ENCODE measurements at places on chromosomes 3 and 15.

DNA sequence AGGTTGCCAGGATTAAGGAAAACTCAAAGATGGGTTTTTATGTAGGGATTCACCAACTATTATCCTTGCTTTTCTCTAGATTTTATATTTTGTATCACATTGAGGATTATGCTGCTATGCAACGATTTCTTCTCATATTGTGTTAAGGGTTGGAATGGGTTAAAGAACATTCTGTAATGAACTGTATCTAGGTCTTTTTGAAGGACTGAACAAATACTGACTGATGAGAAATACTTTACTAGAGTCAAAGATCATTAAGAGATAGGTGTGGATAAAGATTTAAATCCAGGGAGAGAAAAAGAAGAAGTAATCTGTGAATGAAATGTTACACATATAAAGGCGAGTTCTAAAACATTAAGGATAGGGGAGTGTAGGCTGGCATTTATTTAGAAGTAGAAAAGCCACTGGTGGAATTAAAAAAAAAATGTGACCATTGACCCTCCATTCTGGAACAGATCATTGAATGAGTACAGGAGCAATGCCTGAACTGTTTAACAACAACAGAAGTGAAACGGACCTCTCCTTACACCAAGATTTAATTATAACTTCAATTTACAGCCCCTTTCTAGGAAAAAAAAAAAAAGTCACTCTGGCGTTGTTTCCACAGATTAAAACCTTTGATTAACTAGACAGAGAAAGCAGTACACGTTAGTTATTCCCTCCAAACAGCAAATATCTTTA lies 39.2 kb downstream of the PROS1 start:
- no peak for DNase-seq

DNA sequence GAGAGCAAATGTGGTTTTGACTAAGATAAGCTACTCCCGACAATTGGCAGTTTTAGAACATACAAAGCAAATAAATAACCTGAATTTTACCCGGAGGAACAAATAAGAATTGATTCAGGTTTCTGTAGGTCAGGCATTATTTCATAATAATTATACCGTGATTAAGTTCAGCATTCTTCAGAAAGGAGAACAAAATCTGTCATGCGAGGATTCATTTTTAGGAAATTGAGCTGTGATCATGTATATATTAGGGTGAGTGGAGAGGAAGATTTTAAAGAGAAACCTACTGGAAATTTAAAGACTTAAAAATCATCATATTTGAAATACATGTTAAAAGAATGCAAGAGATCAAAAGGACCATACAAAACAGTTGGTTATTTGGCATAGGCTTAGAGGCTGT lies 20.5 kb downstream of the ZNF609 start:
- no peak for DNase-seq

- no peak for DNase-seq
Observed at GRCh38 chr3:144165482-144165881, 193.9 kb downstream of the DIPK2A start.

GRCh38 chr3:106130384-106131198 lies 261.8 kb upstream of the CBLB start:
- DNase-seq: no peak

- DNase-seq: no peak
Observed at GRCh38 chr3:12944849-12945248, 103.5 kb upstream of the RPL32 start.

DNA sequence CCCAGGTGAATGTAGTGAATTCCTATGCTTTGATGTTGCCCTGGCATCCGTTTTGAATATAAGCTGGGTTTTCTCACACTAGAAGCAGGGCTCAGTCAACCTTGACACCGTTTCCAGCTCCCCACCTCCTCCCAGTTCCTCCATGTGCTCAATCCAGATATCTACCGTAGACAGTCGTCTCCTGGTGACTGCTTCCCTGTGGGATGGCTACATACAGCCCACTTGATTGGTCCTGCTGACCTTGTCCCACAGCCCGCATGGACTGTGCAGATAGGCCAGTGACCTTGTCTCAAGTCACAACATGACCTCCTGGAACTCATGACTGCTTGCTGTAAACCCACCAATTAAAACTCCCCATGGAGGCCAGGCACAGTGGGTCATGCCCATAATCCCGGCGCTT lies 8.1 kb downstream of the SEMA7A start:
- no peak for DNase-seq

DNA sequence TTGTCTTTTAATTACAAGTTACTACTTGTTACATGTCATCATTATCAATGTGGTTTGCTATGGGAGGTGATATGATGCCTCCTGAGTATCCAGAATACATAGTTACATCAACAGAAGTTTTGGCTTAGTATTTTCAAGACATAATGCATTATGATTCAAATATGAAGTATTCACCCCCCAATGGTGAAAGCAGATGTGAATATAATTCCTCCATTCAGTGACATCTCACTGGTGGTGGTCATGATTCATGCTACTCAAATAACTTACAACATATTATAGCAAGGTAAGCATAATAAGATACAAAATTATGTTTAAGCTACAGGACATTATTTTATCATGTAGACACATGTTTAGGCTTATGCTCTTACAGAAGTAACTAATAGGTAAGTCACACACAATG lies 34.9 kb upstream of the TTBK2 start:
- DNase-seq: no peak

- DNase-seq: no peak
Observed at GRCh38 chr3:159831466-159831865, 157.2 kb upstream of the IL12A start.

DNA sequence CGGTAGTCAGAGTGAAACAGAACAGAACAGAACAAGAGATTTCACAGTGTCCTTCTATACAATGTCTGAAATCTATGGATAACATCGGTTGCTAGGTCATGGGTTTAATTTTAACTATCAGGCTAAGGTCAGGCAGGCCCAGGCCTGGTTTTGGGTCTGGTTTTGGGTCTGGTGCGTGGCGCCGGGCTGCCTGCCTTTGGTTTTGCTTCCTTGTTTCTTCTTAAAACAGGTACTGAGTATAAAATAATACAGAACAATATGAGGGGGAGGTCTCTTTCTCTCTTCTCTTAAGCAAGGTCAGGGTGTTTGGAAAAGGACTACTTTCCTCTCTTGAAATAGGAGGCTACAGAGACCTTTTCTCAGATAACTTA lies 1.4 kb downstream of the AEN start:
- no peak for DNase-seq

- no peak for DNase-seq
Observed at GRCh38 chr15:90291679-90292356, 26.3 kb downstream of the NGRN start.

- DNase-seq: no peak
Observed at GRCh38 chr3:69126216-69126615, 3.8 kb upstream of the LMOD3 start.

DNA sequence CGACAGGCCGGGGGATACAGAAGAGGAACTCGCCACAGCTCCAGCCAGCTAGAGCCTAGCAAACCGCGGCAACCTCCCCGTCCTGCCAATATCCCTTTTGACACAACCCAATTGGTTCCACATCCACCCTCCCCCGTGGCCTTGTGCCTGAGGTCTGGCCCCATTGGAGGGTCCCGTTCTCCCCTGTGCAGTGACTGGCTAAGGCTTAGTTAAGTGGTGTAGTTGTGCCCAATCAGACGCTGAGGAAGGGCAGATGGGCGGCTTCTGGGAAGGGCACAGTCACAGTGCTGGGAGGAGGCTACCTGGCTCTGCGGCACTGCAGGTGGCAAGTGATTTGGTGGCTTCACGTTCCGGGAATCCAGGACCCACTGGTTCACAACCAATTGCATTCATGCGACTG lies 78.6 kb downstream of the SNRK start:
- DNase-seq: no peak

GRCh38 chr15:74865316-74865715 lies 7.8 kb downstream of the SCAMP2 start:
- DNase-seq: no peak
